T-helper 17 cell (primary cell): ENCODE measurements at places on chromosomes 7 and 10.

- DNase-seq, result no peak
Observed at GRCh38 chr7:100545360-100546128, 6.5 kb downstream of the AGFG2 start.

GRCh38 chr7:37032258-37032601 is 307.9 kb upstream of the AOAH start:
- DNase-seq, result no peak

GRCh38 chr7:28036696-28037095 is 143.9 kb downstream of the JAZF1 start:
- no peak for DNase-seq

DNA sequence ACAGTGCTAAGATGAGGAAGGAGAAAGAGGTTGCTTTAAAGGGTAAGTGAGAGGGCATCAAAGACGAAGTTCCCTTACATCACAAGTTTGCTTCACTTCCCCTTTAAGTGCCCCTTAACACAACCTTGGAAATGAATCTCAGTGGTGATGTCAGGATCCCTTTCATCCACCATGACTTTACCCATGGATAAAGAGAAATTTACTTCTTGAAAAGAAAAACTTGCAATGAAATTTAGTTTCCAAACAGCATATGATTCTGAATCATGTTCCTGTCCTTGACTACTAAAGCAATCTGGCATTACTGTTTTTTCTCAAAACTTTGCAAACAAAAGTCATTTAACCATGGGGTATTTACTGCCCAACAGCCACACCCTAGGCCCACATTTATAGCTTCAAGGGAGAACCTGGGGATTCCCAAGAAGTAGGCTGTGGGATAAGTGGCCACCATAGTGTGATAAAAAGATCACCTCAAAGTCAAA is 135.9 kb downstream of the ITGB8 start:
- no peak for DNase-seq

DNA sequence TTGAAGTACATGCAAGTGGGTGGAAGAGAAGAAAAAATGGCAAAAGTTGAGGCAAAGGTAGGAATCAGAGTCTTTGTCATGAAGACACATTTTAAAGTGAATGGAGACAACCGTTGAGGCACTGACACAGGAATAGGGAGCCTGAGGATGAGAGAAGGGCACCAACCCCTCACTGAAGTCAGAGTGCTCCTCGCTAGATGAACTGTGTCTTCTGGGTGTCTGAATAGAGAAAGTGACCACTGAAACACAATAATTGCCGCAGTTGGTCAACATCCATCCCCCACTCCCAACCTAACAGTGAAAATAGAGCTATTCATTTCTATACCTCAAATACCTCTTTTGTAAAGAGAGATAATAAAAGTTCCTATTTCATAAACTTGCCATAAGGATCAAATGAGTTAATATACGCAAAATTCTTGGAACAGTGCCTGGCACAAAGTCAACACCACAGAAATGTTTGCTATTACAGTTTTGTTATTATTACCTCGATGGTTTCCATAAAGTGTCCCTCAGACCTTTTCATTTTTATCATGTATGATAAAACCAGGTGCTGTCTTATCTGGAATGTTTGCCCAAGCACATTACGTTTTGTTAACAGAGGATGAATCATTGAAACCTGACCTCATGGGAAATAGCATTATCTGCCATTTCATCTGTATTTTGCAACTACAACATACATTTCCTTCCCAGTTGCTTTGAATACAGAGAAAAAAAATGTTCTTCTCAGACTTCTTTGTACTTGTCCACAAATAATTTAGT is 61.8 kb upstream of the SP4 start:
- DNase-seq, result no peak

- DNase-seq, result no peak
Observed at GRCh38 chr10:63268149-63268797, 135.1 kb downstream of the NRBF2 start.

DNA sequence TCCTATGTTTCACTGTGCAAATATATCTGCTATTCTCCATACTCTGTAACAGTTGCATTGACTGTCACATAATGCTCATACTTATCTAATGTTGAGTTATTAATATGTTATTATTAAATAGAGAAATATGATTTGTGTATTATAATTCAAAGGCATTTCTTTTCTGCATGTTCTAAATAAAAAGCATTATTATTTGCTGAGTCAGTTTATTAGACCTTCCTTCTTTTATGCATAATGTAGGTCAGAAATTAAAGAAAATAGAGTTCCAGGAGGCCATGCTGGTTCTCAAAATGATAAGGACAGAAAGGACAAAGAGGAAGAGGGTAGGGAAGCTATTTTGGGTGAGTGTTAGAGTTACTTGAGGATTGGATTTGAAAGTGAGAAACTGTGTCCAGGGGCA is 50.7 kb downstream of the CYP2C9 start:
- DNase-seq, result no peak

- DNase-seq, result peak; percentile 51
Observed at GRCh38 chr7:94509887-94510581, 425 bp downstream of the CASD1 start.

- no peak for DNase-seq
Observed at GRCh38 chr10:131314799-131315198, 3.3 kb upstream of the TCERG1L start.

DNA sequence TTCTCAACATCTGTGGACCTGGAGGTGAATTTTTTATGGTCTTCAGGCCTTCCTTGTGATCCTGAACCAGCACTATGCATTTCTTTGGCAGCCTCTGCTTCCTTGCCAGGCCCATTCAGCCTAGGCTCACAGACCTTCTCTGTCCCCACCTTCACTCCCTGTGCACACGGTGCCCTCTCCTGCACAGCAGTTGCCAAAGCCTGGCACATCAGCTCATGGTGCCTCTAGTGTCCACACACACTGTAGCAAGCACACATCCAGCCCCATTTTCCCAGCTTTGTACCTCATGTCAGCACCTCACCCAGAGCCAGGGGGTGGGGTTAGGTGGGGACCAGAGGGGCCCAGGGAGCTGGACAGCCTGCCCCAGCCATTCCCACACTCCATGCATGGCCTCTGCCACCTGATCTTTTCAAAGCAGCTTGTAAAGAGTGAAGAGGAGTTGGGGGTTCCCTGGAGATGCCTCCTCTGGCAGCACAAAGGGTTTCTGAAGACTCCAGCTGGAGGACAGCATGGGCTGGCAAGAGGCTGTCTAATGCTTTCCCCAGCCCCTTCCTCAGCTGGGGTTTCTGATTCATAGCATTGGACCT is 57.9 kb upstream of the TMEM72 start:
- no peak for DNase-seq

DNA sequence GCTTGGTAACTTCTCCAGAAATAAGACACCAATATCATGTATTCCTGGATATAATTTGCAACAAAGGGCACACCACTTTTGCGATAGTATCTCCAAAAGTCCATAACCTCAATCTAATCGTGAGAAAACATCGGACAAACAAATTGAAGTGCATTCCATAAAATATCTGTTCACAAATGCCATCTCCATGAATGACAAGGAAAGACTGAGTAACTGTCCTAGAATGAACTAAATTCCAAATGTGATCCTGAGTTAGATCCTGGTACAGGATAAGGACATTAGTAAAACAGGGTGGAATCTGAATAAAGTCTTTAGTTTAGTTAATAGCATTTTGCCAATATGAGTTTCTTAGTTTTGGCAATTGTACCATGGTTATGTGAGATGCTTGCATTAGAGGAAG is 384.2 kb downstream of the SUGCT start:
- no peak for DNase-seq

DNA sequence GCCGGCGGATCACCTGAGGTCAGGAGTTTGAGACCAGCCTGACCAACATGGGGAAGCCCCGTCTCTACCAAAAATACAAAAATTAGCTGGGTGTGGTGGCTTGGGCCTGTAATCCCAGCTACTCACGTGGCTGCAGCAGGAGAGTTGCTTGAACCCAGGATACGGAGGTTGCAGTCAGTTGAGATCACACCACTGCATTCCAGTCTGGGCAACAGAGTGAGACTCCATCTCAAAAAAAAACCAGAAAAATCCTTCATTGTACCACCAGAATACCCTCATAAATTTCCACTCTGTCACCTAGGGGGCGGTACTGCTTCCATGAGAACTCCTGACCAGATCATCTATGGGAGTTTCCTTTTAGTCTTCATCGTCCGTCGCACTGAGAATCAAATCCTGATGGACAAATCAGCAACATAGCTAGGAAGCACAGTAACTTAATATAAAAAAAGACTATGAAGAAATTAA is 225.8 kb upstream of the KLF14 start:
- no peak for DNase-seq

DNA sequence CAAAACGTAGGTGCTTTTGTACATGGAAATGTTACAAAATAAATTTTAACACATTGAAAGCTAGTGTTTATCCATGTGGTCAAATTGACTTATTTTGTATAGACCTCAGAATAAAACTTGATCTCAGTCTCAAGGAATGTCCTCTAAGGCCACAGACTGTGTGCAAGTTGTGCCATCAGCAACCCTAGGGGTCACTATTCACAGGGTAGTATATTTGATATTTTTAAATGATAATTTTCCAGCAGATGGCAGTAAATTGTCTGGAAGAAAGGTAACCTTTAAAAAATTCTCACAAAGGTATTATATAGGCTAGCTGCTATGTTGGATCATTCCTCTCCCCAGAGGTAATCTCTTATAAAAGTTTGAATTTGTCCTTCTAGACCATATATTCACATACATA is 12.9 kb upstream of the SNX10 start:
- no peak for DNase-seq

DNA sequence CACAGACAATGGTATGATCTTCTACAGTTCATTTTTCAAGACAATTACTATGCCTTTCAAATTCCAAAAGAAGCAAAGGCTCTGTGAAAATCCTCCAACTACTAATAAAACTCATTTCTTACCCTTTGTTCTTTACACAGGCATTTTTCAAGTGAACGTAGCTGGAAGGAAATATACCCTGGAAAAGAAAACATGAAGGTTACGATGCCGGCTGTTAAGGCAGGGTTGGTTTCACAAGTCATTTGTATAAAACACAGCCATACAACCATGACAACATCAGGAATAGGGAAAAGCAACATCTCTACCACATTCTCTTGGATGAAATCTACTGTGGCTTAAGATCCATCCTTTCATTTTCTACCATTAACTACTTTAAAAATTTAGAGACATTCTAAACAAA is 207.9 kb downstream of the DOCK4 start:
- no peak for DNase-seq

DNA sequence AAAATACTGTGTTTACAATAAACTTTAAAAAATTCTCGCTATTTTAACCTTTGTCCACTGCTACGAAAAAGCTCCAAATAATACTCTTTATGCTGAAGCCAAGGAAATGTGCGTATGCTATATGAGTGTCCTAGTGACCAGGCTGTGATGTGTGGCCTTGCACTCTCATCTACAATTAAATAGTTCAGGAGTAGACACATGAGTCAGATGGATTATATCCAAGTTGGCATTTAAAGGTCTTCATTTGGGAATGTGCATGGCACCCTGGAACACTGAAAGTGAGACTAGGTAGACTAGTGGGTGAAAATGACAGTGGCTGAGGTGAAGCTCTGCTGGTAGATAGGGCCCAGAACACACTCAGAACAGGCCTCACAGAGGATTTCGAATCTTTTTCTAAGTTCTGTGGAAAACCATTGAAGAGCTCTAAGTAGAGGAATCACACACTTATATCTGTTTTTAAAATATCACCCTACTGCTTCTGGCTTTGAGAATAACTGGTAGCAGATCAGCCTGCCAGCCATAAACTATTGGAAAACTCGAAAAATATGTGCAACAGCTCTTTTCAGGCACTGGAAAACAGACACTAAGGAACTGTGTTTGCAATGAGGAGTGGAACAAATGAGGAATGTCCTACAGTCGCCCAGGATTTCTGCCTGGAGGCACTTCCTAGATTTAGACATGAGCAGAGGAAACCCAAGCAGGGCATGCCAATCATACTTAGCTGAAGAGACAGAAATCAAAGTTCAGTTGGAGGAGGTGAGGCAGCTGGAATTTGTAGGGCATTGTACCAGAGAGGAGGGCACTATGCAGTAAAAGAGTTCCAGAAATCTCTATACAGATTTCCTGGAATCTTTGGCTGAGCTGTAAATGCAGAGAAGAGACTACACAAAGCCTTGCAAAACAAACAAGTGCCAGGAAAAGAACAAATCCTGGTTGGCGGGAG is 603.8 kb upstream of the LRRTM3 start:
- DNase-seq, result no peak

DNA sequence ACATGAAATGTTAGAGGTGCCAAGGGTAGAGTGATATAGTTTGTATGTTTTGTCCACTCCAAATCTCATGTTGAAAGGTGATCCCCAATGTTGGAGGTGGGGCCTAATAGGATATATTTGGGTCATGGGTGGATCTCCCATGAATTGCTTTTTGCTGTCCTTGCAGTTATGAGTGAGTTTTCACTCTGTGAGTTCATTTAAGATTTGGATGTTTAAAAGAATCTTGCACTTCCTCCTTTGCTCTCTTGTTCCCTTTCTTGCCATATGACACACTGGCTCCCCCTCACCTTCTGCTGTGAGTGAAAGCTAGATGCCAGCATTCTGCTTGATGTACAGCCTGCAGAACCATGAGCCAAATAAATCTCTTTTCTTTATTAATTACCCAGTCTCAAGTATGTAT is 269.2 kb downstream of the ZWINT start:
- no peak for DNase-seq

GRCh38 chr7:157684909-157685429 is 348.2 kb downstream of the DNAJB6 start:
- DNase-seq, result no peak

DNA sequence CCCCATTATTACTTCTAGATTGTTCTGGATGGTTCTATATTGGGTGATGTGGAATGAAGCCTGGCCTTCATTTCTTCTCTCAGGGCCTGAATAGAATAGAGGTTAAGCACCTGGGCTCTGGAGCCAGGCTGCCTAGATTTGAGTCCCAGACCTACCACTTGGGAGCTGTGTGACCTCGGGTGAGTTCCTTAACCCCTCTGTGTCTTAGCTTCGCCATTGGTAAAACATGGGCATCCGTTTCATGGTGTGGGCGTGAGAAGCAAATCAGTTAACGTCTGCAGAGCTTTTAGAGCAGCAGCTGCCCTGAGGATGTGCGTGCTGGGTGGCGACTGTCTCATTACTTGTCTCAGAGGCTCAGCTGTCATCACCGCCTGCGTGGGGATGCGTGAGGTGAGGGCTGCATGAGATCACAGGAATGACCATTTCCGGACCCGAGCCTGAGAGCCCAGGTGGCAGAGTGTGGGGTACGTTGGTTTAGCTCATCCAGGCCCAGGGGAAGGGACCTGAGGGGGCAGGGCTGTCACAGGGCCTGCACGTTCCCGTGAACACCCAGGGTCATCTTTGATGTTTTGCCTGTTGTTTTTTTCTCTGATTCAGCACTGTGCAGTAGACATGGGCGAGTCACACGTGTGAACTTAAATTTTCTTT is 9.7 kb downstream of the AGAP3 start:
- no peak for DNase-seq

DNA sequence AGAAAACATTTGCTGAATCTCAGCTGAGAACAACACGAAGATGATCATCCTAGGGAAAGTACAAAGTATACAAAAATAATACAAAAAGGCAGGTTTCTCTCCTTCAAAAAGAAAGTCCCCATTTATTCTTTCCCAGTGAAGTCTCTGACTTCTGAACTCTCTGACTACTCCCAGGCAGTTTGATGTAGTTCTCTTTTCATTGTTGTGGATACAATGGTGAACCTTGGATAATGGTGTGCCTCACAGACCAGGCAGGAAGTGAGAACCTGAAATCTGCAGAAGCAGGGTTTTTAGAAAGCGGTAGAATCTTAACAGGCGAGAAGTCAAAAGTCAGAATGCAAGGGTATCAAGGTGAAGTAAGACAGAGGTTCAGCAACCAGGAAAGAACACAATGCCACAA is 150.8 kb upstream of the NRP1 start:
- no peak for DNase-seq
